ENCODE measurements at places on chromosomes 4 and X.

DNA sequence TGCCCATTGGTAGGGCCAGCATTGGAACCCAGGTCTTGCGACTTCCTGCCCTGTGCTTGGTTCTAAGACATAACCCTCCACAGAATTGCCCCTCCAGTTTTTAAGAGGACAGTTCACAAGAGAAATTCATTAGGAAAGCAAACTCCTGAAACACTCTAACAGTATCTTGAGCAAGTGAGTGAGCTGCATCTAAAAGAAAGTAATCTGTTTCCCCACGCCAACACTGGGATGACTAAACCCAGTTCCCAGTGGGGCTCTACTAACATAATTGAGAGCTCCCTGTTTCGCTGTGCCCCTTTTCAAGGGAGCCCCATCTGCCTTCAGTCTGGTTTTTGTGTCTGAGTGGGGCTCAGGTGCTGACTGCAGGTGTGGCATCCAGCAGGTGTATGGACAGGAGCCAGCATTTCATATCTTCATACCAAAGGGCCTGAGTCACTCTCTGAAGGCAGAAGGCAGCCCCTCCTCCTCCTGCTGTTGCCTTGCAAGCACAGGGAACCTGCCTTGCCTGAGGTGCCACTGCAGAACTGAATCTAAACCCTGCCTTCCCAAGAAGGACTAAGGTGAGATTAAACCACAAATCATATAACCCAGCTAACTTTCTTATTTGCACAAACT, 8.0 kb downstream of the AMOT start:
- DNase-seq: no peak

GRCh38 chr4:165118256-165118909, 5.7 kb upstream of the TMEM192 start:
- DNase-seq: no peak

- no peak for DNase-seq
Measured at GRCh38 chrX:142214081-142214480, 9.0 kb upstream of the MAGEC2 start.

- no peak for DNase-seq
Measured at GRCh38 chr4:139317635-139318034, 15.4 kb upstream of the NDUFC1 start.

DNA sequence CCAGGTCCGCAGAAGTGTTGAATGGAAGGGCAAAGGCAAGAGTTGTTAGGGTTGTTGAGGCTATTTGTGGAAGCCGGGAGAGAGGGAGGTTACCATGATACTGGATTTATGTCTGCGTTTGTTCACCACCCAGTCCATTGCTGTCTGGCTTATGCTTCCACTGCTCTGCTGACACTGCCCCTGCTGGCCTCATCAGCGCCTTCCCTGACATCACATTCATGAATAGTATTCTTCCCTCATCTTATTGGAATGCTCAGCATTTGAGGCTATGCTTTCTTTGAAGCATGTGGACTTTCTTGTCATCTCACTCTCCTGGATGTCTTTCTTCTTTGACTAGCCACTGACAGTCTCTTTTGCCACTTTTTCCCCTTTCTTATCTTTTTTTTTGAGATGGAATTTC, 10.3 kb downstream of the GNL3L start:
- no peak for DNase-seq

GRCh38 chr4:119984996-119985395, 81.7 kb downstream of the MAD2L1 start:
- no peak for DNase-seq

DNA sequence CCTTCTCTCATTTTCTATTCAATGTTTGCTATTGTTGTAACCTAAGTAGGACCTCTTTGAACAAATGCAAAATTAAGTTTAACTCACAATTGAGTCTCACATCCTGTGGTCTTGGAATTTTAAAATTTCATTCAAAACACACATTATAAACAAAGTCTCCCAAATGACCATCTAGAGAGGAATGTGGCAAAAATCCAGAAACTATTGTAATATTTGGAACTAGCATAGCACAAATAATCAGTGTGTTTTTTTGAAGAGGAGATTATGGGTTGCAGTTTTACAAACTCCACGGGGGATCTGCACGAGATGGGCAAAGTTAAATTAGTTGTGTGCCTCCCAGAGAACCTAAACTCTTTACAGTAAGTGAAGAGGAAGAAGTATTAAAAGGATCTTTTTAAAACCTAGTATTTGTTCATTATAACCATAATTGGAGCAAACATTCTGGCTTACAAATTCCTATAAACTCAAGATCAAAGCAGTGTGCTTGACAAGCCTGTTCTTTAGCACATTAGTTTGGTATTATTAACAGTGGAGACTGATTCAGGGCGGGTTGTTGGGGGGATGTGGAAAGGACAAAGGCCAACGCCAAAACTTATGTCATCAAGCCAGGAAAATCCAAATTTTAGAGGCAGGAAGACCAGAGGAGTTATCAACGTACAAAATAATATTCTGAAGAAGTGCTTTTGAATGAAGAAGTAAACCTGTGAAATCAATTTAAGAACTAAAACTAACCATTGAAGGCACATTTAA, 22.4 kb upstream of the RBPJ start:
- DNase-seq: no peak

- no peak for DNase-seq
Measured at GRCh38 chr4:104677116-104677515, 182.4 kb upstream of the CXXC4 start.

DNA sequence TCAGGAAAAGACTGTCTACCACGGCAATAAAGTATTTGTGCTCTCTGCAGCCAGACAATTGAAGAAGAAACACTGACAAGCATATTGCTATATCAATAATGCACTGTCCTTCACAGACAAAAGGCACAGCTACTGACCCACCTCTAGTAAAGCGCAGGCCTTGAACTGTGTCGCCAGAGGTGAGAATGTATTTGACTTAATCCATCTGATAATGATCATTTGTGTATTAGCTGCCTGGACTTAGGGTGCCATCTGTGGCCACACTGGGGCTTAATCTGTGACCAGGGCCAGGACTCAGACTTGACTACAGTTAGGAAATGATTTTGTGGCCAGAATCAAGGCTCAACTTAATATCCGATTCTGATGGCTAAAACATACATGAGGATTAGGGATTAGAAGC, 260.4 kb downstream of the SMARCA1 start:
- DNase-seq: no peak

Measured in activated naive CD4-positive, alpha-beta T cell treated with anti-CD3 and anti-CD28 coated beads, Interleukin-2, amount 10 ng/mL, durations not matched to agents 7 days and 5 days (primary cell).